ENCODE measurements at places on chromosomes 11 and 22.

- DNase-seq: no peak
Measured at GRCh38 chr11:75311858-75312288, 39.6 kb downstream of the ARRB1 start.

GRCh38 chr11:117931971-117932370, 2.8 kb upstream of the TMPRSS13 start:
- DNase-seq: no peak

- DNase-seq: no peak
Measured at GRCh38 chr22:35861451-35861850, 143.8 kb downstream of the APOL5 start.

DNA sequence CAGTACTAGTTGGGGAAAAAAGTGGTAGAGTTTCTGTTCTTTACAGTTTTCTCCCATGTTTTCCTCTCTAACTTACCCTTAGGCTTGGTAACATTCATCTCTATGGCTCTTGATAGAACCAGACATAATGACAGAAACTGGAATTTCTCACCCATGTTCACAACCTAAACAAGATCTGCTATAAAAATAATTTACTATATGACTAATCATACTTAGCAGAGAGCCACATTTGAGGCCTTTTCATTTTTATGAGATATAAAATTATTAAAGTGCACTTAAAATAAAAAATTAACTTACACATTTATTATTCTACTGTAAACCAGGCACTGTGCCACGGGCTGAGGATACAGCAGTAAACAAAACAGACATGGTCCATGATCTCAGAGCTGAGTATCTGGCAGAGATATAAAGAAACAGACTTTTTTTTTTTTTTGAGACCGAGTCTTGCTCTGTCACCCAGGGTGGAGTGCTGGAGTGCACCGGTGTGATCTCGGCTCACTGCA, 98.1 kb downstream of the GAB2 start:
- no peak for DNase-seq
